ENCODE measurements at places on chromosomes 7 and 10.

DNA sequence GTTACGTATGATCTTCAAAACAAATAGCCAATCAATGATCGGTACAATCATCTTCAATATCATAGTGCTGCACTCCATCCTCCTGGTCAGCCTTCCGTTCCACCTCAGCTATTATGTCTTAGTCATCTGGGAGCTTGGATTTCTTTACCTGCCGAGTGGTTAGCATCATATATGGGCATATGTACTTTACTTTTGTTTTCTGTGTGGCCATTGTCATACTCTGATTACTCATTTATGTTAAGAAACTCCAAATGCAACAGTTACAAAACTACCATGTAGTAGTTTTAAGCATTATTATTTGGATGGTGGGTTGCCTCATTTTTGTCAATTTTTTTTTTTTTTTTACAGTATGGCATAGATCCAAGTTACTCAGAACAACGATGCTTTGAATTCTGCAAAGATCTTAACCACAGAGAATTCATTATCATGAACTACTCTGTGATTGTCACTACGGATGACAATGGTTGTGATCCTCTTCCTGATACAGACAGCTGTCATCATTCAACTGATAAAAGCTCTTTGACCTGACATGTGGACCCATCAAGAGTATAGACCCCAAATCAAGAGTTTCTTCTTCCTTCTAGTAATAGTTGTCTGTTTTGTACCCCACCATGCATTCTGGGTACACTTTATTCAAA is 52.1 kb upstream of the NME8 start:
- no peak for DNase-seq

DNA sequence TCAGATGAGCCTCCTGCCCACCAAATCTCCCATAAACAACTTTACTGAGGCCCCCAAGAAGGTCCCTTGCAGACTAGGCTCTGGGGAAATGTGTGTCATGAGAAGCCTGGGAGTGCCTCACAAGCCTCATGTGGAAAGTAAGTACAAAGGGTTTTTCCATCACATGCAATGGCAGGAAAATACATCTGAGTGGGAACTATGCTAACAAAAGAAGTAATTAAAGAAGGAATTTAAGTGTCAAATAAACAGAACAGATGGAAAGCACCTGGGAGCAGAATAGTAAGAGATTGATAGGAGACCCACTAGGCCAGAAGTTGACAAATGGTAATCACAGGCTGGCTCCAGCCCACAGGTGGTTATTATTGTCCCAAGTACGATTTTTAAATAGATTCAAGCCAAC is 20.5 kb downstream of the GSAP start:
- no peak for DNase-seq

DNA sequence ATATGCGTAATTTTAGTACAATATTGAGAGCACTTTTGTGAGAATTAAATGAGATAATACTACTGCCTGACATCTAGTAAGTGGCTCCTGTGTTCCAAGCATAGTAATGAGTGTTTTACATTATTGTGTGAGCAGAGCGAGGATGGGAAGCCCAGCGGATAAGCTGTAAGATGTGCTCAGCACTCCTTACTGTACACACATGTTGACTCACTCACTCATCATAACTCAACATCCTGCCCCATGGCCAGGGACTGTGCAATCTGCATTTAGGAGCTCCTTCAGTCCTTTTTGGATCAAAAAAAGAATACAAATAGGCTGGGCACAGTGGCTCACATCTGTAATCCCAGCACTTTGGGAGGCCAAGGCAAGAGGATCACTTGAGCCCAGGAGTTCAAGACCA is 72.9 kb upstream of the NEBL start:
- DNase-seq = no peak

DNA sequence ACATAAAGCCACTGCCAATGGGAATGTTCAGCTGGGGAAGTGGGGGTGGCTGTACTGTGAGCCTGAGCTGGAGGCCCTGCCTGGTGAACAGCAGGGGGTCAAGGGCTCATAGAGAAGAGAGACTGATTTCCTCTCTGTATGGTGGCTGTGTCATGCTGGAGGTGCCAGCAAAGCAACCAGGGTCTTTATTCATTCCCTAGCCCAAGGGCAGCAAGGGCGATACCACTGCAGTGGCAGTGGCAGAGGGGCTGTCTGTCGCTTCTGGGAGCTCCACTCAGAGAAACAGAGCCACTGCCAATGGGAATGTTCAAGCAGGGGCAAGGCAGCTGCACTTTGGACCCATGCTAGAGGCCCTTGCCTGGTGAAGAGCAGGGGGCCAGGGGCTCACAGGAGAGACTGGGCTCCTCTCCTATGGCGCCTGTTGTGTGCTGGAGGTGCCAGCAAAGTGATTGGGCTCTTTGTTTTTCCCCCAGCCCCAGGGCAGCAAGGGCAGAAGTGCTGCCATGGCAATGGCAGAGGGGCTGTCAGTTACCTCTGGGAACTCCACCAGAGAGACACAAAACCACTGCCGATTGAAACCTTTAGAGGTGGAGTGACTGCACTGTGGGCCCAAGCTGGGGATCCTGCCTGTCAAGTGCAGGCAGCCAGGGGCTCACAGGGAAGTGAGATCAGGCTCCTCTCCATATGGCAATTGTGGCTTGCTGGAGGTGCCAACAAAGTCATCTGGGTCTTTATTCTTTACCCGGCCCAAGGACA is 545.1 kb downstream of the SH2D4B start:
- no peak for DNase-seq

DNA sequence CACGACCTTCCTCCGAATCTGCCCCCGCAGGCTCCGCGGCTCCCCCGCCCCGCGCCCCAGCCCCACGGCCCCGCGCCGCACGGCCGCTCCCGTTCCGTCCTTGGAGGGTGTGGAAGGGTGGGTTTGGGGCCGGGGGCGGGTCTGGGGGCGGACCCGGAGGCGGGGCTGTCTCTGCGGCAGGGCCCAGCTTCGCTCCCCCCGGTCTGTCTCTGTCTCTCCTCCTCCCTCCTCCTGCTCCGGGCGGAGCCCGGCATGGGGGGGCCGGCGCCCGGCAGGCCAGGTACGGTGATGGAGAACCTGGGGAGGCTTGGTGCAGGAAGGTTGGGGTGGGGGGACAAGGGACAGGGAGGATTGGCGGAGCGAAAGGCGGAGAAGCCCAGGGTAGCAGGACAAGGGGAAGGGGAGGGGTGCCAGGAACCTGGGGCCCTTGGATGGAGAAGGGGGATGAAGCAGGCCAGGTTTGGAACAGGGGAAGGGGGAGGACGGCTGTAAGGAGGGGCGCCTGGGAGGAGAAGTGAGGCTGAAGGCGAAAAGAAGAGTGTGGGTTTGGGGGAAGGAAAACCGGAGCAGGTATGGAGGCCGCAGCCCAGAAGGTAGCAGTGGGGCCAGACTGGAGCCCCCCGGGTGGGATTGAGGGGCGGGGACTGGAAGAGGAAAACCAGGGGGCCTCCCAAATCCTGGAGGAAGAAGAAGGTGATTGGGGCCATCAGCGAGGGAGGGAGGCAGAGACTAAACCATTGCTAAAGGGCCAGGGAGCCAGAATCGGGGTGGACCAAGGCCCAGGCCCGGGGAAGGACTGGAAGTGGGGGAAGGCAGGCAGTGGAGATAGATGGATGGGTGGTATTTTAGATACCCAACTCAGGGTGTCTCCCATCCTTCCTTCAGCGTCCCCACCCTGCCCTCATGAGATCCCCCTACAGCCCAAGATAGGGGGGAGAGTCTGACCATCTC is at the start of gene NYAP1:
Gene NYAP1 (plus strand): TSS at position 206 of the 951 bp plus-strand sequence. CDS start 1,385 bp downstream, outside the sequence.
- DNase-seq = peak; percentile 38

DNA sequence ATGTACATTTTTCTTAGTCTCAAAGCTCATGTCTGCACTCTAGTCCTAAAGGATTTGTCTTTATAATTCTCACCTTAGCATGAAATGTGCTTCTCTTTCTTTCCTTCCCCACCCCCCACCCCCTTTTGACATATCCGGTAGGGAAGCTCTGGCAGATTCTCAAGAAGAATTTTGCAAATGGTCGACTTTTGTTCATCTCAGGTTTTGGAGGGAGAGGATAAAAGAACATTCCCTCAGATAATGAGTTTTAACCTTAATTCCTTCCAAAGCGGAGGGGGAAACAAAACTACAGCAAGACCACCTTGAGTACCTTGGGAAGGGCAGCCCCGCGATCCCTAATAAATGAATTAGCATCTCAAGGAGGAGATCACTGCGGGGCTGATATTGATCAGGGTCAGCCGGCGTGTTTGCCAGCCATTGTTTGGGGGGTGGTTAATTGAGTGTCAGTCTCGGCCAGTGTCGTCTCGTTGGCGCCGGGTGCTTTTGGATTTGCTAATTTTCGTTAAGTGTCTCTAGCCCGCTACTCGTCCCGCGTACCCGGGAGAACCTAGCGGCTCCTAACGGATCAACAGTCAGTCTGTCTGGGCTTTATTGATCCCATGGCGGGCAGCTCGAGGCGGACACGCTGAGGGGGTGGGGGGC is 874 bp upstream of the BAMBI start:
- DNase-seq = no peak

DNA sequence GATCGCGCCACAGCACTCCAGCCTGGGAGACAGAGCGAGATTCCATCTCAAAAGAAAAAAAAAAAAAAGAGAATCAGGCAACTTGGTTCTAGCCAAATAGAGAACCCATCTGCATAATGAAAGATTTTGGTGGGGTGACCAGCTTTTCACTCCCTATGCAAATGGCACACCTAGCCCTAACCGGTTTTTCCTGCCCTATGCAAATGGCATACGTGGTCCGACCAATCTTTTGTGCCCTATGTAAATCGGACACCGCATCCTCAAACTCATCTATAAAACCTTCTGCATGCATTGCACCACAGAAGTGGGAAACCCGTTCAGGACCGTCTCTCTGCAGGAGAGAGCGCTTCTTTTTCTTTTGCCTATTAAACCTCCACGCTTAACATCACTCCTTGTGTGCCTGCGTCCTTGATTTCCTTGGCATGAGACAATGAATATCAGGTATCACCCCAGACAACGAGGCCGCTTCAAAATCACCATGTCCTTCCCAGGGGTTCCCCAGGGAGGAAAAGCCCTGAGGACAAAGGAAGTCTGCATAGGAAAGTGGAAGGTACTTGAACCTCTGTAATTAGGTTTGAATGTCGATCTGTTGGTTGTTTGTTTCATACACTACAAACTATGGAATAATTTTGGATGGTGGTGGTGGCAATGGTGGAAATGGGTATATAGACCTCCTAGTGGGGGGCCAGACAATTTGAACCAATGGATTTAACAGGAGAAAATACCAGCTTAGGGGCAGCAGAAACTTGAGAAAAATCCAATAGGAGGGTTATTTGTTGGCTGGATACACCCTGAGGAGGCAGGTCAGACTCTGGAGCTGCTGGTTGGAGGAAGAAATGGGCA is 396.2 kb downstream of the TYW1 start:
- DNase-seq = no peak

DNA sequence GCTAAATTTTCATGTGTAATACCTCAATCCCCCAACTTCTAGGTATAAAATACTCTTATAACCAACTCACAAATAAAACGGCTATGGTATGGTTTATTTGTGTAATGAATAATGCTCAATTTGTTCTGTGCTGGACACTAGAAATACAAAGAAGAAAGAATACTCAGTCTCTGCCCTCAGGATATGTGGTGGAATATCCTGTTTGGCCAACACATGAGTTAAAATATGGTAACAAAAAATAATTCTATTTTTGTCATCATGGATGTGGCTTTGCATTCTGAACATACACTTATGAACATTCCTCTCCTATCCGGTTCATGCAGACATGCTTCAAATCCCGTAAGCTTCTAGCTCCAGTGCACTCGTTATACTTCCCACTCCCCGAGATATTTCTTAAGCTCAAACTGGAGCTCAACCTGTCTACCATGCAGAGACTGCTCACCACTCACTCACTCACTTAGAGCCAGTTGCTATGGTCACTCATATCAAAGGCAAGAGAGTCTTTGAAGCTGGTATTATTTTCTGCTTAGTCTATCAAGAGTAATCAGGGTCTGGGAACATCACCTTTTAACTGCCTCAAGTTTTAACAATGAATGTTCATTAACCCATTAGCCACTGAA is 53.8 kb upstream of the SLC16A12 start:
- DNase-seq = no peak

- no peak for DNase-seq
Measured at GRCh38 chr10:20380401-20380800, 516.7 kb downstream of the NEBL start.

DNA sequence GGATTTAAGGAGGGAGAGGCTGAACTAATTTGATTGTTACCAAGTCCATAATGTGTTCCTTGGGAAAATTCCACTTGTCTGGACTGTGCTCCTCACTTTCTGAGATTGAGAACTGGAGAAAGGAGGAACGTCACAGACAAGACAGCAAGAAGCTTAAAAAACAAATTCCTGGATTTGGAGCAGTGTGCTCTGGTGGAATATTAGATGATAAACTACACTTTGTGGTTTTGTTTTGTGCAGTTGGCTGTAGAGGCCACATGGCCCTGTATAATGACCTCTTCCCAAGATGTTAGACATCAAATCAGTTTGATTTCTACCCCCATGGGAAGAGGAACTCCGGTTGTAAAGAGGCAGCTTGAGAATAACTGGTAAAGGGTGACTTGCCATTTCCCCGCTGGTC is 421.3 kb upstream of the GALNT17 start:
- no peak for DNase-seq

- DNase-seq = no peak
Measured at GRCh38 chr10:102869258-102870198, at the start of gene AS3MT. TSS of gene AS3MT (plus strand) at chr10:102869470. CDS start at chr10:102869593, 123 bp downstream.

DNA sequence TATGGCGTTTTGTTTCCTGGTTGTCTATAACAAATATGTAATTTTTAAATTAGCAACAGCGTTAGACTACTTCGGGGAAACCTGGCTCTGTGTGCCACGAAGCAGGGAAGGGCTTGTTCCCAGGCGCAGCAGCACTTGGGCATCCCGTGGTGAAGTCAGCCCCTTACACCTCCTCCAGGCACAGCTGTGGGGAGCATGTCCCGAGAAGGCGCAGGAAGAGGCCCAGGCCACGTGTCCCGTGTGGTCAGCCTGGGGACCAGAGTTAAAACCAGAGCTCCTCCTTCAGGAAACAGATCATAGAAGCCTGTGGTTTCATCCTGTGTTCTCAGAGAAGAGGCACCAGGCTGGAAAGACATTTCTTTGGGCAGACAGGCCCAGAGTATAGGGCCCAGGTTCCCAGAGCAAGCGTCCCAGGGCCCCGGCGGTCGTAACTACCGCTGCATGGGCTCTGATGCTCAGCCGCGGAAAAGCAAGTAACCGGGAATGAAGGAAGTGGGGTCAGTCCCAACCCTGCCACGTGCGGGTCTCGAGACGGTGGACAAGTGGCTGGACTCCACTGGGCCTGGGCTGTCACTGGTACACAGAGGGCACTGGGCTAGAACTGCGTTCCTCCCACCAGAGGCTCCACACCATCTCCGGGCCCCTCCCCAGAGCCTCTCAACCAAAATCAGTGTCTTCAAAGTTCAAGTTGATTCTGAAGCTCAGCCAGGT is 7.1 kb downstream of the NUDT1 start:
- no peak for DNase-seq

GRCh38 chr10:30973737-30974136 is 57.9 kb downstream of the ZNF438 start:
- DNase-seq = no peak
